Lung (tissue), 17 donors: ENCODE measurements at places on chromosomes 13 and 19. TPM values are rescaled to one million over a fixed set of nuclear protein-coding genes. Genes with fewer than 3 reads are reported as not detected.

The NCAN gene
- not detected for polyA plus RNA-seq

The RASAL3 gene
- 18.2 TPM for polyA plus RNA-seq

The FCAR gene
- 0.35 TPM for polyA plus RNA-seq

The MAG gene
- 0.08 TPM for polyA plus RNA-seq

The OR7D2 gene
- not detected for polyA plus RNA-seq

The ZNF530 gene
- polyA plus RNA-seq: 2.1 TPM

The KCNRG gene
- 4.8 TPM for polyA plus RNA-seq

The PGLYRP2 gene
- polyA plus RNA-seq: not detected

The ZNF616 gene
- polyA plus RNA-seq: 3.3 TPM

The RGCC gene
- 167 TPM for polyA plus RNA-seq

The CATSPERD gene
- polyA plus RNA-seq: 8.4 TPM

The CD70 gene
- polyA plus RNA-seq: 0.22 TPM

The SLC5A5 gene
- 0.14 TPM for polyA plus RNA-seq

The SMAD9 gene
- polyA plus RNA-seq: 2.5 TPM

The BRSK1 gene
- polyA plus RNA-seq: 0.53 TPM

The IZUMO1 gene
- 2.4 TPM for polyA plus RNA-seq

The URAD gene
- polyA plus RNA-seq: not detected
